ENCODE measurements at places on chromosomes 4 and X.

- no peak for DNase-seq
These were observed 190.9 kb upstream of the BANK1 start for GRCh38 chr4:101599620-101600019.

- DNase-seq: no peak
These were observed 119.7 kb downstream of the PCDH7 start for GRCh38 chr4:30839583-30840520.

DNA sequence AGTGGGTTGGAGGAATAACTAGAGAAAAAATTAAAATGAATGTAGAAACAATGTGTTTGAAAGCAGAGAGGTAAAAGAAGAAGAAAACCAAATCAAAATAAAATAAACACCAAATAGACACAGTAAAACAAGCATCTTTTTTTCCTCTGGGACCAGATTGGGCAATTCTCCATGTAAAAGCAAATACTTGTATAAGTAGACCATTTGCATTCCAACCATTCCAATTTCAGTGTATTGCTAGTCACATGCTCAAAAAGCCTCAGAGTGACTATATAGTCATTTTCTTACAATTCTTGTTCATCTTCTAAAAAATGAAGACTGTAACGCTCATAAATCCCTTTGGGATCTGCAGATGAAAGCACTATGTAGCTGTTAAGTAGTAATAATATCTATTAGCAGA is 969.5 kb downstream of the PCDH18 start:
- no peak for DNase-seq

- no peak for DNase-seq
These were observed 262.7 kb downstream of the PDHA2 start for GRCh38 chr4:96102541-96103026.

DNA sequence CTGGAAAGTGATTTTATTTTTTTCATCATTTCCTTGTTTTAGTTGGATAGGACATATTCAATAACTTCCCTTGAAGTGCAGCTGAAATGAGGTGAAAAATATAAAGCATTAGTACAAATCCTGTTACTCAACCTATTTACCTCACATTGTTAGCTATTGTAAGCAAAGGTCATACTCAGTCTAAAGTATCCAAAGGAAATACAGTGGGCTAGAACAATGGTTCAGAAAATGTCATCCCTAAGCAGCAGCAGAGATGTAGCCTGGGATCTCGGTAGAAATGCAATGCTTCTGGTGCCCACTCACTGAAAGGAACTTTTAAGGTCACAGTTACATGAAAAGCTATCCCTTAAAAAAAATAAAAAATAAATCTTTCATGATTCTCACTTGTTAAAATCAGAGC is 300.6 kb downstream of the PPP4R3C start:
- DNase-seq: no peak

- no peak for DNase-seq
These were observed 46.2 kb downstream of the SLC9A7 start for GRCh38 chrX:46712764-46713163.

- DNase-seq: no peak
These were observed 31.7 kb downstream of the TXK start for GRCh38 chr4:48102303-48102702.

- DNase-seq: no peak
These were observed 143.5 kb upstream of the MAMLD1 start for GRCh38 chrX:150219374-150220185.

GRCh38 chr4:3472411-3473141 is 9.5 kb downstream of the DOK7 start:
- no peak for DNase-seq

DNA sequence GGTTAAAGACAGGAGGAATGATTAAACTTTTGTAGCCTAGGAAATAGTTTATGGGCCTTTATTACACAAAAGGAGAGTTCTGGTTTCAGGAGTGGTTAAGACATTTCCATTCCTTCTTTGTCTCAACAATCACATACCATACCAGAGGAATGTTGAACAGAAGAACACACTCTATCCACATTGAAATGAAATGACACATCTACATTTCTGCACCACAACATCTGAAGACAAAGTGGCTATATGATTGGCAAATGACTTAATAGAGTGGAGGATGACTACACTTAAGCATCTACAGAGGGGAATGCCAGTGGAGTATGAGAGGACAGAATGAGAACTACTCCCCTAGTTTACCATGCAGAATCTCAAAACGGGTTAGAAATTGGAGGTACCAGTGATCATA is 8.0 kb downstream of the CYP2U1 start:
- DNase-seq: no peak

- DNase-seq: no peak
These were observed 2.0 kb upstream of the HPGD start for GRCh38 chr4:174524242-174524641.

DNA sequence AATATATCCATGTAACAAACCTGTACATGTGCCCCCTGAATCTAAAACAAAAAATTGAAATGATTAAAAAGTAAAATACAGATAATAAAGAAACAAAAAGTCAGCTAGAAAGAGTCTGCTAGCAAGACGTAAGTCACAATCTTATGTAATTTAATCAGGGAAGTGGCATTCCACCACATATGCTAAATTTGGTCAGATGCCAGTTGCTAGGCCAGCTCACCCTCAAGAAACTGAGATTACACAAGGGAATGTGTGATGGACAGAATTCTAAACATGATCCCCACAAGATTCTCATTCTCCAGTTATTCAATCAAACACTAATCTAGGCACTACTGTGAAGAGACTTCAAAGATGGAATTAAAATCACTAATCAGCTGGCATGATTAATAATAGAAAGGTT is 689.3 kb downstream of the CENPC start:
- no peak for DNase-seq

- DNase-seq: no peak
These were observed 144.6 kb upstream of the GPR101 start for GRCh38 chrX:137178392-137178791.

GRCh38 chrX:150236327-150236726 is 126.8 kb upstream of the MAMLD1 start:
- DNase-seq: no peak

- DNase-seq: no peak
These were observed 201.2 kb downstream of the MID1IP1 start for GRCh38 chrX:39002466-39002865.

- DNase-seq: peak; percentile 25
These were observed 6.7 kb upstream of the MSX1 start for GRCh38 chr4:4852591-4853362.

DNA sequence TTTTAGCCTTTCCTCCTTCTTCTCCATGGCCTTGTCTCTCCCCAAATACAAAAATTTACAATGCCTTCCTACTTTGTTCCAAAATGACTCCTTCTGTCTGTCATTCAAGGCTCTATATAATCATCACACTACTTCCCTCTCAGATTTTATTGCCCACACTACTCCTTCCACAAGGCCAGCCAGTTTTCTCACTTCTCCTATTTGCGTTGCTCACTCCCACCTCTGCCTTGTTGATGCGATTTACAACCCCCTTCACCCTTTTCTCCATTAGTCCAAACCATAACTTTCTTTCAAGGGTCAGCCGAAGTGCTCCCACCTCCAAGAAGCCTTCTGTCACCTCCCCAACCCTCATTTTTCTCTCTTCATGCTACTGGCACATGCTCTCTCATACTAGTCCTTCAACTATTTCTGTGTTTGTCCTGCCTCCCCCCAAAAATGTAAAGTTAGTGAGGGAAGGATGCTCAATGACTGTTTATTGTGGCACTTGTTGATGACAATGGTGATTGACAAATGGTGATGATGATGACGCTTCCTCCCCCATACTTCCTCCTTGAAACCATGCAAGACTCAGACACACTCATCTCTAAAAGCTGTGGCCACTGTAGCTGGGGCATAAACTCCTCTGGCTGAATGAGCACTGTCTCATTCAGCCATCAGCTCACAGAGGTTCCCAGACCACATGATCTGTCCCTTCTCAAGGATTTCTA is 2.7 kb upstream of the XKRX start:
- DNase-seq: no peak

- DNase-seq: no peak
These were observed 22.0 kb downstream of the SLC4A4 start for GRCh38 chr4:71360844-71361243.

DNA sequence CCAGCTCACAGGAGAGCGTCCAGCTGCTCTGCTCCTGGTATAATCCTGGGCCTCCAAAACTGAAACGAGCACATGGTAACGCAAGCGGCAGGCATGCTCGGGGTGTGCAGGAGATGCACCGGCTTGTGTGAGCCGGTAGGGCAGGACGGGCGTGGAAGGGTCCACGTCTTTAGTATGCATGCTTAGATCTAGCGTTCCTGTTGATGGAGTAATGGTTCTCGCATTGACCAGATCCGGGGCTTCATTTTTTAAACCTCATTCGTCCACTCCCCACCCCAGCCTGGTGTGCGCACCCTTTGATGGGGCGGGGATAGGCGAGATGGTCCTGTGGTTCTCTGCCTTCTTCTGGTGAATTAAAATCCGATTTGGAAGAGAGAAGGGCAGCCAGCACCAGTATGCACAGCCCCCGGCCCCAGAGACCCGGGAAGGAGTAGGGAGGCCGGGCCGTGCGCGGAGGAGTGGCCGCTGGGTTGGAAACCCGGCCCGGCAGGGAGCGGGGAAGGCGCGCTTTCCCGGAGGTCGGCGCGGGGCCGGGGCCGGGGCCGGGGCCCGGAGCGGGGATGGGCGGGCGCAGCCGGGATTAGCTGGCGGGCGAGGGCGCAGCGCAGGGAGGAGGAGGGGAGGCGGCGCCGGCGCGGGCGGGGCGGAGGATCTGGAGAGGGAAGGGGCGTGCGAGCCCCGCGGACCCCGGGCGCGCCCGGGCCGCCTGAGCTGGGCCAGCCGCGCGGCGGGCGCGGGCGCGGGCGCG is 39.9 kb downstream of the FAM149A start:
- peak; percentile 12 for DNase-seq

GRCh38 chr4:177351622-177352244 is 42.1 kb downstream of the NEIL3 start:
- no peak for DNase-seq

GRCh38 chrX:105463473-105463872 is 243.0 kb upstream of the TEX13A start:
- DNase-seq: no peak

DNA sequence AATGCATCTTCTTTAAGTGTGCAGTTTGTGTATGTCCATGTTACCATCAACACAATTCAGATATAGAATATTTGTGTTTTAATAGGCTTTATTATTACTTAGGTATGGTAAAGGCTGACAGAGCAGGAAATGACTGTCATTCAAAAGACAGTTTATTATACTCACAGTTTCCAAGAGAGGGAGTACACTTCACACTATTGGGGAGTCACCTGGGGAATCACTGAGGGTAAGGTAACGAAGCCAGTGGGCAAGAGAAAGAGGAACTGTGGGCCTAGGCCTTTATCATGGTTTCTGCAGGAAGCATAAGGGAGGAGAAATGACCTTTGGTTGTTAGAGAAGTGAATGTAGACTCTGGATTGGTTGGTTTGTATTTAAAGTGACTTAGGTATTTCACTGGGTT is 235.1 kb upstream of the HCCS start:
- no peak for DNase-seq

DNA sequence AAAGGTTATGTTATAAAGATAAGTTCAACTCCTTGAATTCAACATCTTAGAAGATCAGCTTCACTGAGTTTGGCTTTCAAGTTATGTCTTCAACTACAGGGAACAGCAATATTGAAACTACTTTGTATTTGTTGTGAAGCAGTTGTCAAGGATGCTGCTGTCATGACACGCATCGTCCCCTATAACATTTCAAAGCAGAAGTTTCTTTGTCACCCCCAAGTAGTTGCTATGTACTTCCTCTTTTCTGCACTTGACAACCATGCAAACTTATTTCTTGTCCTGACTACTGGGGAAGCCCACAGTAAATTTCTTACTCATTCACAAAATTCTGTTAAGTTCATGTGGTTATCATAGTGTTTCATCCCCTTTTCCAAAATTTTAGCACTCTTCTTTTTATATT is 14.3 kb downstream of the ANTXR2 start:
- no peak for DNase-seq

GRCh38 chr4:16636912-16637630 is 261.4 kb downstream of the LDB2 start:
- no peak for DNase-seq

GRCh38 chr4:102454268-102454667 is 46.9 kb upstream of the NFKB1 start:
- no peak for DNase-seq

GRCh38 chr4:120926358-120927025 is 4.0 kb upstream of the PRDM5 start:
- no peak for DNase-seq

- no peak for DNase-seq
These were observed 73.9 kb downstream of the CXXC4 start for GRCh38 chr4:104420766-104421165.

- DNase-seq: no peak
These were observed 43.5 kb downstream of the LHFPL1 start for GRCh38 chrX:112636288-112636687.
